ENCODE measurements at places on chromosomes 7 and 10. TPM values are rescaled to one million over a fixed set of nuclear protein-coding genes. Genes with fewer than 3 reads are reported as not detected.

KIAA1217 gene
- 47.5 TPM for total RNA-seq

ZMIZ1 gene
- total RNA-seq: 18.7 TPM

C7orf33 gene
- not detected for total RNA-seq

NEUROD6 gene
- total RNA-seq: not detected

ASB15 gene
- not detected for total RNA-seq

CPA2 gene
- total RNA-seq: 0.38 TPM

TUBB8 gene
- not detected for total RNA-seq

IQCE gene
- 13.3 TPM for total RNA-seq

MYO1G gene
- not detected for total RNA-seq

LRRD1 gene
- total RNA-seq: not detected

OIT3 gene
- not detected for total RNA-seq

GRM3 gene
- not detected for total RNA-seq

HOXA6 gene
- total RNA-seq: 1.7 TPM

NOLC1 gene
- total RNA-seq: 116 TPM

SPDYE8 gene
- not detected for total RNA-seq

LRRC4 gene
- total RNA-seq: not detected

CADPS2 gene
- 7.3 TPM for total RNA-seq

CHAT gene
- total RNA-seq: not detected

UPK3B gene
- total RNA-seq: 4.0 TPM

CDNF gene
- 0.83 TPM for total RNA-seq

INMT gene
- not detected for total RNA-seq

UTF1 gene
- not detected for total RNA-seq

SUGCT gene
- total RNA-seq: 12.3 TPM

GNAI1 gene
- 47.1 TPM for total RNA-seq

OPALIN gene
- total RNA-seq: not detected

ELN gene
- not detected for total RNA-seq

CDC123 gene
- total RNA-seq: 73.5 TPM

ZFAND4 gene
- 4.3 TPM for total RNA-seq

All from mammary epithelial cell (primary cell).